ENCODE measurements at places on chromosomes 7 and 10.

DNA sequence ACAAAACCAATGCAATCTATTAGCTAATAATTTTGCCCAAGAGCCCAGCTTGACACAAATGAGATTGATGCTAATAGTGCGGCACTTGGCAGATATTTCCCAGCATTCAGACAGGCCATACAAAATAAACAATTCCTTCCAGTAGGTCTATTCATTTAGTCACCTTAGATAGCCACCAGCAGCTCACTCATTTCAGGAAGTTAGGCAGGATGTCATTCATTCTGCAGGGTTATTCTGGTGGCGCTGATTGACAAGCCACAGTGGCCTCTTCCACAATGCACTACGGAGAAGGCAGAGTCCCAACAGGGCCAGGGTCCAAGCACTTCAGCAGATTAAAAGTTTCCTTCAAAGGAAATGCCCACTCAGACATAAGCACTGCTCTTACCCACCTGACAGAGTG, 55.8 kb downstream of the PIK3AP1 start:
- no peak for DNase-seq

DNA sequence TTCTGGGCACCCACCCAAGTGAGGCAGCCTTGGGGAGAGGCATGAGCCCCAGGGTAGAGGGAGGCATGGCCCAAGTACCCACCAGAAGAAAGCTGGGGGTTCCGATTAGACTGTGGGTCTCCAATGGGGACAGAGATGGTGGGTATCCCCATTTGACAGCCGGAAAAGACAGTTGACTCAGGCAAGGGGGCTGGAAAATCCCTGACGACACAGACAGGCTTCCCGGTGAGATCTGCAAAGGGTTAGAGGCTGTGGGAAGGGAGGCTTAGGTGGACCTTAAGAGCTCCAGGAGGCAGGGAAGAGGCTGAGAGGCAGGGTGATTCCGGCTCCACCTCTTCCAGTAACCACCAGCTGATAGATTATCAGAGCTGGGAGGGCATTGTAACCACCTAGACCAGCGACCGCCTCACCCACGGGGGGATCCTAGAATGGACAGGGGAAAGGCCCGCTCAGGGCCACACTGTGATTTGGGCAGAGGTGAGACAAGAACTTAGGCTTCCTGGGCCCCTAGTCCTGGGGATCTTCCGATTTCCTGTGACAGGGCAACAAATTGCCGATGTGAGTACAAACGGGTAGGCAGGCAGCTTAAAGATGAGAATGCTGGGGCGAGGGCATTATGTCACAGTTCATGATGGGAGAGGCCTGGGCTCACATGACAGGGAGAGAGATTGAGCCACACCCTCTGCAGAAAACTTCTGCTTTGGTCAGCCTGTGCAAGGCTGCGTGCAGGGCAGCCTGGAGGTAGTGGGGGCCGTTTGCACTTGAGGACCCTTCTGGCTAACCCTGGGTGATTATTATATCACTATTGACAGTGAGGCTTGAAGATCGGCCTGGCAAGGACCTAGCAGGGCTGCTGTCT, 5.4 kb downstream of the TBATA start:
- DNase-seq = no peak

GRCh38 chr10:71038091-71038633, 149.8 kb upstream of the PCBD1 start:
- no peak for DNase-seq

GRCh38 chr7:43501870-43502269, 81.0 kb upstream of the STK17A start:
- DNase-seq = peak; percentile 54

GRCh38 chr10:86413046-86413728, 46.6 kb upstream of the GRID1 start:
- DNase-seq = no peak

DNA sequence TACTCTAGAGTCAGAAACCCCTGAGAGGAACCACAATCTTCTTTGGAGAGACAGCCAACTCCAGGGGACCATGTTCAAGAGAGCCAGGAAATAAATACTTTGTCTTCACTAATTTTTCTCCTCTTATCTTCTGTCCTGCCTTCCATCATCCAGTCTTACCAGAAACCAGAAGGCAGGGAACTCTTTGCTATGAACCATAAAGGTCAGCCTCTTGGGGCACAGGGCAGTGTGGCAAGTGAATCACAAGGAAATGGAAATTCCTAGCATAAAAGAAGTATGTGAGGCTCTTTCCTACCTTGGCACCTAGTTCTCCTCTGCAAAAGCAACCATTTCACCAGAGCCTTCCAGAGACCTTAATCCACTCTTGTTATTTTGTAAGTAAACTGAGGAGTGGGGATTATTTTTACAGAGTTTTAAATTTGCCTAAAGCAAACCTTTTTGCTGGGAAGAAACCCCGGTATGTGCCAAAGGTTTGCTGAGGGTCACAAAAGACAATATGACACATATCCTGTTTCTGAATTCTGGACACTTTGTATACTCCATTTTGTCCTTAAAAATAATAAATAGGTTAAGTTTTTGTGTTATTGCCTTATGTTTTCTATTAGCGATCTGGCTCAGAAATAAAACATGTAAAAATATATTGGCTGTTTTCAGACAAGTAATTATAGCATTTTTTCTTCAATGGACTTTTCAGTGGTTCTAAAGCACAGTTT, 87.1 kb downstream of the ADAM22 start:
- DNase-seq = no peak

DNA sequence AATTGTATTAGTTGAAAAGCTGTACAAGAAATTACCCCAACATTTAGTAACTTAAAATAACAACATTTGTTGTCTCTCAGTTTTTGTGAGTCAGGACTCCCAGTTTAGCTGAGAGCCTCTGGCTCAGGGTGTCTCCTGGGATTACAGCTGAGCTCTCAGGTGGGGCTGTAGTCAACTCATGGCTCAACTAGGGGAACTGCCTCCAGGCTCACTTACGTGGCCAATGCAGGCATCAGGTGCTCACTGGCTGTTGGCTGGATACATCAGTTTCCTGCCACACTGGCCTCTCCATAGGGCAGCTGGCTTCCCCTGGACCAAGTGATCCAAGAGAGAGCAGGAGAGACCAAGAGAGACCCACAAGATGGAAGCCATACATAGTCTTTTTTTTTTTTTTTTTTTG, 17.5 kb downstream of the CCNY start:
- DNase-seq = no peak

DNA sequence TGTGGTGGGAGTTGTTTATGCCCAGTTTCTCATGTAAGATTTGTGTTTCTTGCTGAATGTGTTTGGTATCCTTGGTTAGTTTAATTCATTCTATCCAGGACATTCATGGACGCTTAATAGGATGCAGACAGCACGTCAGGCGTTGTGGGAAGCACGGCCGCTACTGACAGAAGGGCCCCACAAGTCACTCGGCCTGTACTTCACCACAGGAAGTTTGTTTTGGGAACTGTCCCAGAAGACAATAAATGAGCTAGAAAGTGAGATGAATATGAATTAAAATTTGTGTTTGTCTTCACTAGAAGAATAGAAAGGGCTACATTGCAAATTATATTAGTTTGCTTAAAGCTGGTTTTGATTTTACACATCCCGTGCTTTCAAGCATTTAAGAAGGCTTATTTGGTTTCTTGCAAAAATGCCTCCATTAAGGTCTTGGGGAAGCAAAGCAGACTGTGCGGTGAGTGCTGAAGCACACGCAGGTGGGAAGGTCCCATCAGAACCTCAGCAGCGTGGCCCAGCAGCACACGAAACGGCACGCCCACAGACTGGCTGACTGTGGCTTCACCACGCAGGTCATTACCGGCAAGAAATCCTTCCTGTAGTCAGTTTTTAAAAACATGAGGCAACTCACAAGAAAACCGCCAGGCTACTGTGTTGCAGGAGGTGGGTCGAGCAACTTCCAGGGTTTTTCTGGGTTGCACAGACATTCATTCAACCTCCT, 74.1 kb downstream of the VIPR2 start:
- DNase-seq = no peak

DNA sequence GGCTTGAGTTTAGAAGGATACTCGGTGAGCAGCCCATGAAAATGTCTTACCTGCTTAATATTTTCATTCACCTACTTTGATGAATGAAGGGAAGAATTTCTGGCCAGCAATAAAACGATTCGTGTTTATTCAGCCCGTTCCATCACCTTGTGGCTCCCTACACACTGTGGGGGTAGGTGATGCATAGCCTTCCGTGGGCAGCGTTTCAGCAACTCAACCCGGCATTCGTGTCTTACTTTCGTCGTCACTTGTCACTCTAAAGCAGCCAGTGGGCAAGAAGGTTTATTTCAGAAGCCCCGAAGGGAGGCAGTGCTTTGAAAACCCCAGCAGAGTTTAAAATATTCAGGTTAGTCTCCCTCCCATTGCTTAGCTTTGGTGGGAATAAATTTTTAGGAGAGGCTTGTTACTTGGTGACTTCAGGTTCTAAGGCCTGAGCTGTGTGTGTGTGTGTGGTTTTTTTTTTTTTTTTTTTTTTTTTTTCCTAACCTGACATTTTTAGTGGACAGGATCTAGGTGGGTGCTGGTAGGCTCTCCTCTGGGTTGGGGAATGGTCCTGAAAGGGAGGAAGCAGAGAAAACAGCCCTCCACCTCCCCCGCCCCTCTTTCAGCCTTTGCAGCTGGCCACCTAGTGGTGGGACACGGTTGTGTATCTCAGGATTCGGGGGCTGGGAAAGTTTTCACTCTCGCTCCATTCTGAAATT, 1.8 kb downstream of the GRK5 start:
- no peak for DNase-seq

DNA sequence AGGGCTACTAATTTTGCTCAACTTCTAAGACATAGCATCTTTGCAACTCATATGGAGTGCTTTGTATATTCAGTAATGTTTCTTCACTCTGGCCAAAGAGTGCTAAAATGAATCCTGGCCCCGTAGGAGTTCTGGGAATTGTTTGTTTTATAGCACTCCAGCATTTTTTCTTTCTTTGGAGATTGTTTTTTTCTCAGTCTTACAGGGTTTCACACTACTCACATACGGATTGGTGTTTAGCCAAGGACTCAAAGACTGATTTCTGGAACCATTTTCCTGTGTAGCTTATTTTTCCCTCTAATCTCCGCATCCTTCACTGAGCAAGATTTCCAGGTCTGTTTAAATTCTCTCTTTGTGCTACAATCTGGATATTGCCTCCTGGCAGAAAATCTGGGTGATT, 6.4 kb downstream of the TAS2R41 start:
- DNase-seq = no peak

DNA sequence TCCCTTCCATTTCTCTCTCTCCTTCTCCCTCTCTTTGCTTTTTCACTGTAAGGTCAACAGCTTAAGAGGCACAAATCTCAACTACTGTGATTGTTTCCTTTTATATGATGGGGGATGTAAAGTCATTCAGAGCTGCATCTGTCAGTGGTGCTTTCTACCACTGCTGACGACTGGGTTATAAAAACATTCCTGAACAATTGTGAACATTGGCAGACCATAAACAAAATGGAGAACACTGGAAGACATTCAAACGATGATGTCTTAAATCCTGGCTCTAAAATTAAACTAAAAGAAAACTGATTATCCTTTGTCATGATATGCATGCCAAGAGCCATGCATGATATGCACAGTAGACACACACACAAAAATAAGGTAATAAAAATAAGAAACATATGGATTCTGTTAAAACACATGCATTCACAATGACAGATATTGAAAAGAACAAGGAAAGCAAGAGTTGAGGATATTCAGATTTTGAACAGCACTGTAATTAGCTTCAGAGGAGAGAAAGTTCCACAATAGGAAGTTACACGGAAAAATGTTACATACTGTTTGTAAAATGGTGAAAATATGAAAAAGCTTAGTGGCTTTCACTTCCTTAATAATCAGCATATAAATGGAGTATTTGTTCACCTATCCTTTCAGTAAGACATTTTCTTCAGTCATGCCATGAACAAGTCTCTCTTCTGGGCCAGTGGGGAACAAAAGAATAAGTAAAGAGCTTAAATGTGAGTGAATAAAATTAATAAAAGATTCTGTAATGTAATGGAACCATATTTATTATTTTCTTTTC, 89.2 kb downstream of the RNLS start:
- peak; percentile 69 for DNase-seq

DNA sequence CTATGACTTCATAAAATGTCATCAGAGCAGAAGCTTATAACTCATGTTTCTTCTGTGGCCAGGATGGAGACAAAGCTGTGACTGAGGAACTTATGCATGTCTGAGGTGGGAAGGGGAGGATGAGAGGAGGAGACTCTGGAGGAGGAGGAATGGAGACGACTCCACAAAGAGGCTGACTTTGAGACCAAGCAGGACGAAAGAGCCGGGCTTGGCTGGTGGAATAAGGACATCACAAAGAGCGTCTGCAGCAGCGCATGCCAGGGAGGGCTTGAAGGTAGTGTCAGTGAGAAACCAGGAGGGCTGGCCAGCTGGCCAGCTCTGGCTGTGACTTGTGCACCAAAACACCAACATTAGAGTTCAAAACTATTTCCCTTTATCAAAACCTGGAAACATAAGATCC, 6.1 kb upstream of the GDF2 start:
- no peak for DNase-seq

GRCh38 chr10:103968441-103969391, 1.8 kb downstream of the SLK start:
- DNase-seq = no peak

DNA sequence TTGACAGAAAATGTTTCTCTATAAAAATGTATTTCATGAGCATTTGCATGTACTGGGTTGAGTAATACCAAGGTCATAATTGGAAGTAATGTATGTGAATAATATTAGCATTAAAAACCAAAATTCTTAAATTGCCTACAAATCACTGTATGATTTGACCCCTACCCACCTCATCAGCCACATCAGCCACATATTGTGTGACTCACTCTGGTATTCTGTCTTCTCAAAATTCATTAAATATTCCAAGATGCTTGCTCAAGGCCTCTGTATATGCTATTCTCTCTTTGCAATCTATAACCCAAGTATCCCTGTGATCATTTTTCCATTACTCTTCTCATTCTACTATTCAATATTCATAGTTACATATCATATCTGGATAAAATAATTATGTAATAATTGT, 21.4 kb downstream of the POT1 start:
- peak; percentile 5 for DNase-seq

GRCh38 chr7:39459636-39460035, 106.6 kb upstream of the YAE1 start:
- DNase-seq = no peak

DNA sequence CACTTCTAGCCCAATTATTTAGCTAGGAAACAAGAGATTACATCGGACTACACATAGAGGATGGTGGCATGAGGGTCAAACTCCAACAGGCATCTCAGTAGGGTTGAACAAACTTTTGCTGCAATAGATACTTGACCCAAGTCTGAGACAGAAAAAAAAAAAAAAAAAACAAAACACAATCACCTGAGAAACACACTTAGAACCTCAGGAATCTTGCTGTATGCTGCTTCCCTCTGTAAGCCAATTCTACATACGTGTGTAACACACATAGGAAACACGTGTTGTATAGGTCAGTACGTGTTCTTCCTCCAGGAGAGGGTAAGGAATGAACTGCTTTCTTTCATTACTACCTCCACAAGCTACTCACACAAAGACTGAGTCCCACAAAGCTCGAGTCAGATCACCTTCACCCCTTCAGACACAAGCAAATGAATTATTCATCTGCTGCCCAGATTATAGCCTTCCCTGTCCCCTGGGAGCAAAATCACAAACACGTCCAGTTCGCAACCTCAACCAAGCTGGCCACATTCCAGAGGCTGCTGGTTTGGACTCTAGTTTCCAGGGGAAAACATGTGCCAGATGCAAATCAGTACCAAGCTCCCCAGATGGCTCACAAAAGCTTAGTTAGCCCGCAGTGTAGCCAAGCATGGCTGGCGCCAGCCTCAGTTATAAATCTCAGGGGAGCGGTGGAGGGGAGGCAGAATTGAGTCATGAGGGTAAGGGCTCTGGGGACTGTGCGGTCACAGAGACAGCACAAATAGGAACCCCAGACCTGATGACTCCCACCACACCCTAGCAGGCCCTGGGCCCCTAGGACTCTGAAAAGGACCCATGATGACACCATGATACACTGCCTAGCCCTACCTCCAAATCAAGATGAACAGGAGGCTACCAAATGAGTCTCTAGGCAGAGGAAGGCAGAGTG, 15.1 kb downstream of the PSAP start:
- DNase-seq = peak; percentile 64

All from fibroblast of skin of left biceps (primary cell).